ENCODE measurements at places on chromosomes 13 and 19.

DNA sequence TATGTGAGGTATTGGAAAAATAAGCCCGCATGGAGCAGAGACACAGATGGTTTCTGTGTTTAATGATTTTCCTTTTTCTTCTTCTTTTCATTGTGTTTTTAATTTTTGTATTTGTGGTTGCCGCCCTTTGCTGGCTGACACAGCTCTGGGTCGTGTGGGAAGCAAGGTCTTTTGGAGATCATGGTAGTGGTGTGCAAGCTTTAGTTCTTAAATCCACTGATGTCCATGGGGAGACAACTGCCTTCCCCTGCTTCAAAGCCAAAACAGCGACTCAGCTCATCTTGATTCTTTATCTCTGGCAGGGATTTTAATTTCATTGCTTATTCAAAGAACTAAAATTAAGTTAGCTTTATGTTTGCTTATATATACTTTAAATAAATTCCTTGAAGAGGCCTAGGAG is 711.3 kb upstream of the SGCG start:
- no peak for DNase-seq

GRCh38 chr13:32443111-32443510 is 15.2 kb upstream of the N4BP2L1 start:
- DNase-seq, result no peak

GRCh38 chr13:58474581-58474980 is 843.0 kb downstream of the PCDH17 start:
- DNase-seq, result no peak

DNA sequence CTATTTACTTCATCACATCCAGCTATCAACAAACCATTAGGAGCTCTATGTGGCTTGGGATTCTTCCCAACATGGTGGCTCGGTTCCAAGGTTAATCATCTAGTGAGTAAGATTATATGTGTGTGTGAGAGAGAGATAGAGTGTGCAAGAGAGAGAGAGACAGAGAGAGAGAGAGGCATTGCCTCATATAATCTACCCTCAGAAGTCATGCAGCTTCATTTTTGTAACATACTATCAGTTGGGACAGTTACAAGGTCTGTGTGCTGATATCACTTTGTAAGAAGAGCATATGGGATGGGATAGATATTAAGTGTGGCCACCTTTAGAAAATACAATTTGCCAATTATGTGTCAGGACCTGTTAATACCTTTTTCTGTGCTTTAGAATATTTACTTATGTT is 104.1 kb downstream of the NDFIP2 start:
- no peak for DNase-seq

Measured in ELF-1 (cell line).